WERI-Rb-1 (cell line): ENCODE measurements at places on chromosomes 16 and 17.

- DNase-seq = peak; percentile 66
Measured at GRCh38 chr17:50425682-50426471, at the start of gene ACSF2. TSS of gene ACSF2 (plus strand) at chr17:50426218. CDS start at chr17:50426262, 44 bp downstream.

DNA sequence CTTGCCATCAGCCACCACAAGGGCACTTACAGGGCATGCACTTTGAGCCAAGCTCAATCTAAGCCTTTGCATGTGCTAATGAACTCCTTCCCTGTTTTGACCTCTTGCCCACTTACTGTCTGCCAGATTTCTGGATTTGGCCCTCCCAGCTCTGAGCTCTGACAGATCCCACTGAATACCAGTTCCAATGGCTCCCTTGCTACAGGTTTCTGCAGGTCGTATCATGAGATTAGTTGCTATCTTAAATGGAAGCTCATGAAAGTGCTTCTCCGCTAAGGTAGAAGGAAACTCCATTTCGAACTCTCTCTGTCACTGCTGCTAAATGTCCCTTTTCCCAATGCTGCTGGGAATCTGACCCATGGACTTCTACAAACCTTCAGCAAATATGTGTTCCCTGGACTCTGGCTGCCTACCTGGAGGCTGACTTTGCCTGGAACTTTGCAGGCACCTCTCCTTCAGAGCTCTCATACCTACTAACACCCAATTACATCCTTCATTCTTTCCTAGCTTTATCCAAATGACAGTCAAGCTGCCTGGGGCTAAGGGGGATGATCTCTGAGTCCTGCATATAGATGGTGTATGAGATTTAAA, 23.5 kb upstream of the TOB1 start:
- DNase-seq = no peak

GRCh38 chr17:31413081-31413799, 21.8 kb downstream of the RAB11FIP4 start:
- DNase-seq = no peak

DNA sequence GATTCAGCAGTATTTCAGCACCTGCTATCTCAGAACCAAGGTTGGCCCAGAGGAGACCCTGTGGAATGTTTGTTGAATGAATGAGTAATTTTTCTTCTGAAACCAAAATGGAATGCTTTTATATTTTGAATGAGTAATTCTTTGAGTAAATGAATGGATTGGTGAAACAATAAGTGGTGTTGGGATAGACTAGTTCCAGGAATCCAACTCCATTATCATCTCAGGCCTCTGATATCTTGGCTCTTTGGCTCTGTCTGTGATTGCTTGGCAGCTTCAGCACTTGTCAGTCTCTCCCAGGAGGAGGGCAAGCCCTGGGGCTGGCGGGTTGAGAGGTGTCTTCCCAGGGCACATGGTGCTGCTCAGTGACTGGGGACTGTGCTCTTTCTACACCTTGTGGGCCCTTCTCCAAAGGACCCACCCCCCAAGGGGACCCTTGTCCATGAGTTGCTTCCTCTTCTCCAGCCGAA, 284.4 kb upstream of the FOXF1 start:
- no peak for DNase-seq

DNA sequence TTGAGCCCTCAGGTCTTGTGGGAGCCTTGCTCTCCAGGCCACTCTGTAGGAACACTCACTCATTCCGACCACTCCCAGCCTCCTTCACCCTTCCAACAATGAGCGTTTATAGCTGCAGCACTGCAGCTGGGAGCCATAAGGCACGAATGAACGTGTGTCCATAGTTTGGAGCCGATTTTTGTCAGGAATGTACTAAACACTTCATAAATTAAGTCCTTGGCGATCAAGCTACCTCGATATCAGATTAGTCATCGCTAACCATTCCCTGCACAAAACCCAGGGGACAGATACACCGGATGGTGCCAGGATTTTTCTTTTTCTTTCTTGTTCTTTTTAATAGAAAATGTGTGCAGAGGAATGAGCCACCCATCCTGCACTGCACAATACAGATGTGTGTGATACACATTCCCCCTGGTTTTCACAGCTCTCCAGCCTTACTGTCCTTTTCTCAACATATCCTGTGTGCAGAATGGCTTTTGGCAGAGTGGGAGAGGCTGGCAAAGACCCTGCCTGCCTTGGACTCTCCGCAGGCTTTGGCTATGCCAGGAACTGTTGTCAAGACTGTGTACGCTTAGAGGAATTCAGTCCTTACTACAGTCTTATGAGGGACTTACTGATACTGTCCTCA, 68.4 kb upstream of the ELAC2 start:
- DNase-seq = no peak

DNA sequence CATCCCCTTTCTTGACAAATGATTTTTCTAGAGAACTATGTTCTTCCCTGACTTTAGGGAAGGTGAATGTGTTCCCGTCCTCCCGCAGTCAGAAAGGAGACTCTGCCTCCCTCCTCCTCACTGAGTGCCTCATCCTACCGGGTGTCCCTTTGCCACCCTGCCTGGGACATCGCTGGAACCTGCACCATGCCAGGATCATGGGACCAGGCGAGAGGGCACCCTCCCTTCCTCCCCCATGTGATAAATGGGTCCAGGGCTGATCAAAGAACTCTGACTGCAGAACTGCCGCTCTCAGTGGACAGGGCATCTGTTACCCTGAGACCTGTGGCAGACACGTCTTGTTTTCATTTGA, 7.4 kb downstream of the NAT9 start:
- no peak for DNase-seq

- peak; percentile 91 for DNase-seq
Measured at GRCh38 chr17:3723556-3724377, at the start of gene HASPIN. TSS of gene HASPIN (plus strand) at chr17:3723903. CDS start at chr17:3723936, 33 bp downstream.

DNA sequence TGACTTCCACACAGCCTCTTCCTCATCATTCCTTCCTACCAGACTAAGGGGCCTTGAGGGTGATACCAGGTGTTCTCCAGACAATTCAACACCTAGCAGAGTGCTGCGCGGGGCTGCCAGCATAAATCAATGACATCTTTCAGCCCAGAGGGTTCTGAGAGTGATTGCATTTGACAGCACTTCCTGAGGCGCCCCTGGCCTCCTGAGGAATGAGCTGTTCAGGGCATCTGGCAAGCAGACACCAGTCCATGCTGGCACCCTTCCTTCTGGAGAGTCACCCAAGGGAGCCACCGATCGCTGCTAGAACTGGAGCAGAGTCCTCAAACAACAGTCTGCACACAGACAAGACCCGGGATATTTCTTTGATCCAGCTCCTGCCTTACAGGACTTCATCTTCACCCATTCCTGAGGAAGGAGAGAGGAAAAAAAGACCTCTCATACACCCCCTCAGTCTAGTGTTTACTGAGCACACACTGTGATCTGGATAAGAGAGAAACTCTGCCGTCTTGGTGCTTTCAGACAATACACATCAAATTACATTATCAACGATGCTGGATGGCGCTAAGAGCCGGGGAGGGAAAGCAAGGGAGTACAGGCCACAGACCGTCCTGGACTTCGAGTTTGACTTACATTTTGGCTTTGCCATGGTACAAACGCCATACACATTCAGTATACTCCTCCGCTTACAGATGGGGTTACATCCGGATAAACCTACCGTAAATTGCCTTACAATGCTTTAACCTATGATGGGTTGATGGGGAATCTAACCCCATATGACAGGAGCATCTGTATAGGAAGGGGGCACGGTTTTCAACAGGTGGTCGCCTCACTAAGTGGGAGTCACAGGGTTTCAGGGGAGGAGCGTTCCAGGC, 23.0 kb downstream of the NPTX1 start:
- DNase-seq = no peak

- DNase-seq = no peak
Measured at GRCh38 chr17:29341726-29342125, 47.8 kb upstream of the NUFIP2 start.

DNA sequence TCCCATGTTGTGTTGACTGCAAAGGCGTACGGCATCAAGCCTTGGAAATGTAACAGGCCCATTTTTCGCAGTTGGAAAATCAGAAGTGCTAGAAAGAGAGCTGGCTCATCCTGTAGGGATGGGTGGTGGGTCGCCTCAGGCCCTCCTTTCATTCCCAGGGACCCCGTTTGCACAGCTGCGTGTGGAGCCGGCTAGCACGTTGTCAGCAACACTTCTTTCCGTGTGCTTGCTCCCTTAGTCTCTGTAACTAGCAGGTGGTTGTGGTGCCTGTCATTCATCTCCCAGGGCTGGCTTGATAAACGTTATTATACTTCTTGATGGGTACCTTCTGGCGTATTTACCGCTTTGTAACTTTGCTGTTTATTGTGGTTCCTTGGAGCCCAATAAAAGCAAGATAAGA, 239.0 kb upstream of the CACNG5 start:
- DNase-seq = no peak

- no peak for DNase-seq
Measured at GRCh38 chr17:45261577-45262515, at the start of gene SPATA32. TSS of gene SPATA32 (minus strand) at chr17:45262094. CDS start at chr17:45262016, 78 bp downstream.

- no peak for DNase-seq
Measured at GRCh38 chr16:68915589-68915988, 72.3 kb downstream of the TANGO6 start.

- DNase-seq = no peak
Measured at GRCh38 chr17:1137465-1137894, 42.3 kb downstream of the ABR start.

DNA sequence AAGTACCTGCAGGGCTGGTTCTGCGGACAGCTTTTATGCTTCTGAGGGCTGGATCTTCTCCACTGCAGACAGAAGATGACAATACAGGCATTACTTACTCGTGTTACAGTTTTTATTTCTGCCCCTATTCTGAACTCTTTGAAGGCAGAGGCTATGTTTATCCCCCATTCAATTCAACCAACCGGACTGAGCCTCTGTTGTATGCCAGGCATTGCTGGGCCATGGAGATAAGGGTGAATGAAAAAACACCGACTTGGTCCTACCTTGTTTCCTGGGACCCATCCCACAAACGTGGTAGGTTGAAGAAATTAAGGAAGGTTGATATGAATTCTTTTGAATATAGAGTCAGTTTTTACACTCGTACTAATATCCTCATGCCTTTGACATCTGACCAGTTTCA, 10.0 kb upstream of the HP start:
- no peak for DNase-seq

DNA sequence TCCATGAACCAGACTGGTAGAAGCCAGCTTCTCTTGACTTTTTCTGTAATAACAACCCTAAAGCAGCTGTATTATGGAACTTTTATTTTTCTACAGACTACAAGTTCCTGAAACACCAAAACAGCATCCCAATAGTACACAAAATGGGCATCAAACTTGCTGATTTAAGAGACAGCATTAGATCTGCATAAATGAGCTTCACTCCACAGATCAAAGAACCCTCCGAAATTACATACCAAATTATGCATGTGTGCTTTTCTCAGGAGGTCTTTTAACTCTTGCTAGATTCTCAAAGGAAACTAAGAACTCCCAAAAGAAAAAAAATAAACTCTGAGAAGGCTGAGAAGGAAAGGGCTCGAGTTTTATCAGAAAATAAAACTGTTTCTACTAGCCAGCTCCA, 12.3 kb downstream of the UBE2G1 start:
- DNase-seq = no peak

DNA sequence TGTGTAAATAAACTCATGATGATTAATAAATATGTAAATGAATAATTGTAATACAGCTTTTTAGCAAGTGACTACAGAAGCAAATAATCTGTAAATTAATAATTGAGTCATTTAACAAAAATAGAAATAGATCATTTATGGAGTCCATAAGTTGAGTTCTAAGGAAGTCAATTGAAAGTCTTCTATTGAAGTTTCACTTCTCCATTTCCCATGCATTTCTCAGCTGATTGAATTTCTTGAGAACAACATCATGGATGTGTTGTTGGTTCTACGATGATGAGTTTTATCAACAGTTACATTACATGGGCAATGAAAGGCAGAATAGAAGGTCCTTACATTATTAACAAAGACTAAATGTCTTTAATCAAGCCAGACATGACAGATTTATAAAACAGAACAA, 290.4 kb downstream of the MAP2K6 start:
- DNase-seq = no peak

DNA sequence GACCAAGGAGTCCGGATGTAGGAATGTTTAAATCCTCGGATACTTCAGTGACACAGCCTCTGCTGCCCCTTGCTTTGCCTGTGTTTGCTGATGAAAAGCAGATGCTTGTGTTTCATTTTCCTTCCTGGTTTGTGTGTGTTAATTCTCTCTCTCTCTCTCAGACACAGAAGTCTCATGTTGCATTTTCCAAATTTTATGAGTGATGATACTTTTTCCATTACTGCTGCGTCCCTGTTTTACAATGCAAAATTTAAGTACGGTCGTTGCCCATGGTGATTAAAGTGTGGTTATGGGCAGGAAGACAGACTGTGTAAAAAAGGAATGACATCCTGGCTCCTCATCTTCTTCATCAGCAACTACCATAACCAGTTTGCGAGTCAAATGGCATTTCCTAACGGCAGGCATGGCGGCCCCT, 5.7 kb downstream of the RMI2 start:
- DNase-seq = no peak

DNA sequence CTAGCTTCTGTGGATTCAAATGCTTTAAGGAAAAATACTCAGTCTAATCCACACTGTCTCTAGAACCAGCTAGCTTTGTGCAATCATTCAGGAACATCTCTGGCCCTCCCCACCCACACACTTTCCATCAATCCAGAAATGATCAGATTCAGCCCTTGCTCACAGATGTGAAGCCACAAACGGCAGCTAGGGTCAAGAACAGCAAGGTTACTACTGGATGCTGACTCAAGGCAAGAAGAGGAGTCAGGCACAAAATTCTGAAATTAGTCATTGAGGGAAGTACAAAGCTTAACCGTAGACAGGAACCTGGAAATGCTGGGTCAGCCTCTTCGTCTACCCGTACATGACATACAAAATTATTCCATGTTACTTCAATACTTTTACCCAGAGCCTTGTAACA, 174.6 kb downstream of the CDH13 start:
- no peak for DNase-seq

DNA sequence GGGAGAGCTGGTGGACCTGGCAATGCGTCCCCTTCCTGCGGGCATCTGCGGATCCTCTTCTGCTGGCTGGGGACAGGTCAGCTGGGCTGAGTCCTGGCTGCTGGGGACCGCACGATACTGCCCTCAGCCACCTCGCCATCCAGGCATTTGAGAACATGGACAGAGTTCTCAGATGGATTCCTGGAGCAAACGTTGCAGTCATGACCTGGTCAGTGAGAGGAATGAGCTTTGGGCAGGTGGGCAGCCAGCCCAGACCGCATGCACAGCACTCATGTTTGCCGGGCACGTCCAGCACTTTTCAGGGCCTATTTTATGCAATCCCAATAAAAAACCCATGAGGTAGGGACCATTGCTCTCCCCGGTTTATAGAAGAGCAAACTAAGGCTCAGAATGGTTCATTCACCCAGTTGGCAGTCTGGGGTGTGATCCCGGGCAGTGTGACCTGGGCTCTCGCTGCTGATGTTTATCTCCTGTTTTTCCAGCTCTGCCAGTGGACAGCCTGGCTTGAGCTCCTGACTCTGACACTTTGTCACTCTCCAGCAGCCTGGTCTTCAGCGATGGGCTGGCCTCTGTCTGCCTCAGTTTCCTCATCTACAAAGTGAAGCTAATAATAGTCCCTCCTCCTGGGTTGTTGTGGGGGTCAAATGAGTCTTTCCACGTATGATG, 294.7 kb downstream of the IRF8 start:
- DNase-seq = no peak
